Posterior cingulate gyrus (tissue), 11 donors: ENCODE measurements at places on chromosomes 12 and 14.

DNA sequence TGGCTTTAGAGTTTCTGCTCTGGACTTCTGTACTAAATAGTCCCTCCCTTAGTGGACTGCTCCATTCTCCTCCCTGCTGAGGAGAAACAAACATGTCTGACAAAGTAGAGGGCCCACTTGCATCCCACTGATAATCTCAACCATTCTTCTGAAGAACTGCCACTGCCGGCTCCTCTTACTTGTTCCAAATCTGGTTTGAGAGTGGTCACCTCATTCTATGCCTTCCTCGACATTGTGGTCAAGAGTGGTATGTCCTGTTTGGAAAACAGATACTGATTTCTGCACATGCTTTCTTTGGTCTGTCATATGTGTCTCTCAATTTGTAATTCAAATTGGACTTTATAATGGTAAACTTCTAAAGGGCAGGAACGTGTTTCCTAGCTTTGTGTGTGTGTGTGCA, 36.3 kb upstream of the PLEKHA5 start:
- no peak for DNase-seq

- DNase-seq, result no peak
These were observed 282.8 kb downstream of the EGLN3 start for GRCh38 chr14:33668066-33668465.

DNA sequence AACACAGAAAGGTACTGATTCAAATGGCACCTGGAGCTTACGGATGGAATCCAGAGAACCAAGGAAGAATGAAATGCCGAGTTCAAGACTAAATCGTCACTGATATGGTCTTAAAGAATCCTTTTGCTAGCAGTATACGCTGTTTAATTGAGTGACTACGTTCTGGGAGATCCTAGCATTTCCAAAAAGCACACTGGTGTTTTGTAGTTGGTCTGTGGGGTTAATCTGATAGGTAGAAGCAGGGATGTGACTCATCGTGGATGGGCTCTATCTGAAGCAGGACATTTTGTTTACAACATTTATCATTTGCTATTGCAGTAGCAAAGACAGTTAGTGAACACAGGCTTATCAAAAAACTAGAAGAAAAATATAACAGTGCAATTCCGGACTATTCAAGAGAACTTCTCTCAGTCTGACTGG, 169.2 kb upstream of the HMGA2 start:
- no peak for DNase-seq

GRCh38 chr12:12586879-12587675, 24.4 kb upstream of the DUSP16 start:
- no peak for DNase-seq

DNA sequence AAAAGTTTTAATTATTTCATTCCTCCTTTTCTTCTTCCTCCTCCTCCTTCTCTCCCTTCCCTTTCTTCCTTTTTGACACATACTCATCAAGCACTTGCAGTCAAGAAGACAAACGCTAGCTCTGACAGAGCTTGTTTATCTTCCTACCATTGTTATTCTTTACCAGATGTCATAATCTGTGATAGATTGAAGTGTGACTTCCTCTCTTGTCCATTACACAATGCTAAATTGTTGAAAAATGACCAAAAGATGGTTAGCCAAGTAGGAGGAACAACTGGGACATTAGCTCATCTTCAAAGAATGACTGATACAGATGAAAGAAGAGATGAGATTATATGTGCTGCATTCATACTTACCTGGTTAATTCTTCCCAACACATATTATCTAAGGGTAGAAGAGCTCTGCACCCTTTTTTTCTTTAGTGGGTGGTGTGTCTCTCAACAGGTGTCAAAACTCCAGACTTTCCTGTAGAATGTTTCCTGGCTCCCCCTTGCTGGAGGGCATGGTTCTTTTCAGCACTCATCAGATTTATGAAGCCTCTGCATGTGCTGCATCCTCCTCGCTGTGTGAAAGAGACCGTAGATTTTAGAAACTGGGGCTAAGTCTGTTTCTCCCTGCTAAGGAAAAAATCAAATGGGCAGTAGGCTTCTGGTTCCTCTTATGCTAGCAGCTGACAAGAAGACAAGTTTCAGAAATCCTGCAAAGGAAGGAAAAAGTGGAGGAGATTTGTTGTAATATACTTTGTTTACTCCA, 147.1 kb downstream of the TMX1 start:
- DNase-seq, result no peak

DNA sequence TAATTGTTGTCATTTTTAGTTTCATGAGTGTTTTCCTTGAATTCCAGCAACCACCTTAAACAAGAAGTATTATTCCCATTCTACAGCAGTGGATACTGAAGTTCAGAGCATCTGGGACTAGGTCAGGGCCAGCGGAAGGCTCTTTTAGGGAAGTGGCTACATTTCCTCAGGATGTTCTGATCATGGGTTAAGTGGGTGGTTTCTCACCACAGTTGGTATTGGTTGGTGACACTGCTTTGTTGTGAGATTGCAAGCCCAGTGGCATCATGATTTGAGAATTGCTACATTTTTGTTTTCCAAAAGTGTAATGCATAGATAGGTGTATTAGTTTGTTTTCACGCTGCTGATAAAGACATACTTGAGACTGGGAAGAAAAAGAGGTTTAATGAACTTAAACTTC, 47.1 kb downstream of the SYNE2 start:
- no peak for DNase-seq

GRCh38 chr14:25607192-25607591, 557.2 kb upstream of the STXBP6 start:
- no peak for DNase-seq

DNA sequence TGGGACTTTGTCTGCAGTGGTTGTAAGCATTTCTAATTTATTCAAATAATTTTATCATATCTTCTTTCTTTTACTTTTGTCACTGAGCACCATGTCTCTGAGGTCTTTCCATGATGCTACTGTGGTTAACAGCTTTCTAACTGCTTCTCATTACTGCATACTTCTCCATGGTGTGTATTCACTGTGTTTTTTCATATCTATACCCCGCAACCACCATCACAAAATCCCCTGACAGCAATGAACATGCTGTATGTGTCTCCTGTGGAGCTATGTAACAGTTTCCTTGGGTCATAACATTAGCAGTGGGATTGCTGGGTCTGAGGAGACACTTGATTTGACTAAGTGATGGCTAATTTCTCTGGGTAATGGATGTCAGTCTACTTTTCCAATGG, 29.2 kb upstream of the CHST11 start:
- DNase-seq, result no peak

DNA sequence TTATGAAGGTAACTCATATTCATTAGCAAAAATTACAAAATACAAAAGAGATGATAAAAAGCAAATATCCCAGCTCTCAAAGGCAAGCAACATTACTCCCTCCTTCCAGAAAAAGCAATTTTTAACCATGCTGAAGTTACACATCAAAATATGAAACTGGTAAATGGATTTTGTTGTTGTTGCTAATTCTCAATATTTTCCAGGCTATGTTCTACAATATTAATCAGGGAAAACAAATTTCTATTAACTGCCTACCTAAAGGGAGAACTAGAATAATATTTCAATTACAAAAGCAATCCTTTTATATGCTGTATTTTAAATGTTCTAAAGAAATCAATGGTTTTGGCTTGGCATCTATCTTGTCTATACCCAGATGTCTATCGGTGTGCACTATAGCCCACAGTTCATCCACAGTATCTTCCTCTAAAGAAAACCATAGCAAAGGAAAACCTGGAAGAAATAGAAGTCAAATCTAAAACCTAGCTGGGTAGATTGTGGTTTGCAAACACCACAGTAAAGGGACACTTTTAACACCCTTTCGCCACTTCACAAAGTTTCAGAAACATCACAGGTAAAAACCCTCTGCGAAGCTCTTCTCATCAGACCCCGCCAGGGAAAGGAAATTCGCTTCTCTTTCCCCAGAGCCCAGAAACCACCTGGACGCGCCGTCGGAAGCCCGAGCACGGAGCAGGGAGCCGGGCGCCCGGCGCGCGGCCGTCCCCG, 32.0 kb downstream of the TC2N start:
- no peak for DNase-seq

GRCh38 chr12:65229441-65229840, 49.0 kb upstream of the MSRB3 start:
- DNase-seq, result no peak

- no peak for DNase-seq
These were observed 274.6 kb downstream of the RAD51B start for GRCh38 chr14:68094158-68094557.

GRCh38 chr12:25997201-25997963, 38.9 kb downstream of the RASSF8 start:
- DNase-seq, result no peak

GRCh38 chr12:18496156-18496555, 234.8 kb downstream of the PIK3C2G start:
- no peak for DNase-seq

DNA sequence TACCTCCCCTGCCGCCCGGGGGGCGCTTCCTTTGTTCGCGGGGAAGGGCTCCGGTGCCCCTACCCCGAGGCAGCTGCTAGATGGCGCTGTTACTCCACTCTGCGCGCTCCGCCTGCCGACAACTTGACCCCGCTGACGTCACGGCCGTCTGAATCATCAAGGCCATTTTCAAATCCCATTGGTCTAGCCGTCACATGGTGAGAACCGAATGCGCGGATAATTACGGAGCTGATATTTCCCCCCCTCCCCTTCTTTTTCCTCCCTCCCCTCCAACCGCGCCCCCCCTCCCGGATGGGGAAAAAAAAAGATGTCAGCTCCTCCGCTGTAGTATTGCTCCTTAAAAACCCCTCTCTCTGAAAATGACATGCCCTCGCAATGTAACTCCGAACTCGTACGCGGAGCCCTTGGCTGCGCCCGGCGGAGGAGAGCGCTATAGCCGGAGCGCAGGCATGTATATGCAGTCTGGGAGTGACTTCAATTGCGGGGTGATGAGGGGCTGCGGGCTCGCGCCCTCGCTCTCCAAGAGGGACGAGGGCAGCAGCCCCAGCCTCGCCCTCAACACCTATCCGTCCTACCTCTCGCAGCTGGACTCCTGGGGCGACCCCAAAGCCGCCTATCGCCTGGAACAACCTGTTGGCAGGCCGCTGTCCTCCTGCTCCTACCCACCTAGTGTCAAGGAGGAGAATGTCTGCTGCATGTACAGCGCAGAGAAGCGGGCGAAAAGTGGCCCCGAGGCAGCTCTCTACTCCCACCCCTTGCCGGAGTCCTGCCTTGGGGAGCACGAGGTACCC, at the start of gene HOXC10:
HOXC10 (plus strand) TSS at position 246 of the 791 bp plus-strand sequence; CDS start at position 360, 114 bp downstream.
- peak; percentile 91 for DNase-seq

- DNase-seq, result no peak
These were observed 1274.8 kb downstream of the FSCB start for GRCh38 chr14:43232261-43232660.

- no peak for DNase-seq
These were observed 15.5 kb downstream of the REM2 start for GRCh38 chr14:22898302-22899090.

GRCh38 chr12:80187660-80188090, 88.3 kb downstream of the OTOGL start:
- DNase-seq, result no peak

DNA sequence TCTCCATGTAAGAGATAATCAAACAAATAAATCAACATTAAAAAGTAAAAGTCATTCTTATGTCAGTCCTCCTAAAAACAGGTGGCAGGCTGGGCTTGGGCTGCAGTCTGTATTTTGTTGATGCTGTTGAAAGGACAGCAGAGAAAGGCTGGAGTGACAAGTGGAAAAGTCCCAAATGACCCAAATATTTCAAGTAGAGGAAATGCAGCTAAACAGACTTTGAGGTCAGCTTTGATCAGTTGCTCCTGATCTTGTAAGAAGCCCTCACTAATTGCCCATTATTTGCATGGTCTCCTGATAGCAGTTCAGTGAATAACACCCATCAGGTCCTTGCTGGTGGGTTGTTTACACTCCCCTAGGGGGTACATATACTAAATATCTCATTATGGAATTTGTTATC, 24.9 kb downstream of the TBX3 start:
- no peak for DNase-seq

DNA sequence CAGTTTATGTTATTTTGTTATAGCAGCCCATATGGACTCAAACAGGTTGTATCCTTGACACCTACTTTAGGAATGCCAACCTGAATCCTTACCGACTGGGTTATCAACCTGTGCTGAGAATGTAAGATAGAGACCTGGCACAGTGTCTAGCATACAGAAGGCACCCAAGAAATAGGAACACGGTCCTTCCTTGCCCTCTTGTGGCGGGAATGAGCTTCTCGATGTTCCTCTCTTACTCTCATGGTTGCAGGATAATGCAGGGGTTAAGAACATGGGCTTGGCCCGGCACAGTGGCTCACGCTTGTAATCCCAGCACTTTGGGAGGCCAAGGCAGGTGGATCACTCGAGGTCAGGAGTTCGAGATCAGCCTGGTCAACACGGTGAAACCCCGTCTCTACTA, 6.5 kb downstream of the C12orf43 start:
- no peak for DNase-seq

DNA sequence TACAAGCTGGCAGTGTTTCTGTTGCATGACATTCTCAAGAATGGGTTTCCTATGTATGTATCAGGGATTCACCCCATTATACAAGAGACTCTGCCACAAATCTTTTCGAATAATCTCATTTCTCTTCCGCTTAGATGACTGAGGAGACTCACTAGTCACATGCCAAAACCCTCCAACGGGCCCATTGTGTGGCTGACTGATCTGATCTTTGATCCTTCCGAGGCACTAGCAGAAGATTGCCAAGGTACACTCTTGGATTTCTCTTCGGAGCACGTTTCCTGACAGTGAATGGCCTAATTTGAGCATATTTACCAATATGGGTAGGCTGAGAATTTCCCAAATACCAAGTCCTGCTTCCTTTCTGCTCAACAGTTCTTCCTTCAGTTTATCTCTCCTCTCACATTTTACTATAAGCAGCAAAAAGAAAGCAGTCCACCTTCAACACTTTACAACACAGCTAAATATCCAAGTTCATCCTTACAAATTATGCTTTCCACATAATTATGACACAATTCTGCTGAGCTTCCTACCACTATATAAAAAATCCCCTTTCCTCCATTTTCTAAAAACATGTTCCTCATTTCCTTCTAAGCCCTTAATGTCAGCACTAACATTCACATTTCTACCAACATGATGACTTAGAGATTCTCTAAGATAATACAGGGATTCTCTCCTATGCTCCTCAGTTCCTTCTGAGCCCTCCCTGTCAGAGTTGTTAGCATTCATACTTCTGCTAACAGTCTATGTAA, 11.0 kb downstream of the PRPH start:
- DNase-seq, result peak; percentile 10

- no peak for DNase-seq
These were observed 17.4 kb downstream of the TIMELESS start for GRCh38 chr12:56431850-56432249.

- DNase-seq, result no peak
These were observed 820.5 kb upstream of the SEL1L start for GRCh38 chr14:82354126-82354525.
